ENCODE measurements at places on chromosomes 11 and 22.

DNA sequence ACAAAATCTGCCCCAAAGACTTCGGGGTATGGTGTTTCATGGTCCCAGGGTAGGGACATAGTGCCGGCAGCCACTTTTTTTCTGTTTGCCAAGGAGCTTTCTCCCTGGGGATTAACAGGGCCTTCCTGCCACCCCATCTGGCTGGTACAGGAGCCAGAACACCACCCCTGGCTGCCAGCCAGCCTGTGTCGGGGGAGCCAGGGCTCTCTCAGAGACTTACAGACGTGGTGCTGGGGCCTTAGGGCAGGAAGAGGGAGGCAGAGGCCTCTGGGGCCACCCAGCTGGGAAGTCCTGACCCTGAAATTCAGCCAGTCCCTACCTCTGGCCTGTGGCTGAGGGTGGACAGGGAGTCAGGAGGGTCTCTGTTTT lies 52.4 kb upstream of the CDON start:
- no peak for DNase-seq

DNA sequence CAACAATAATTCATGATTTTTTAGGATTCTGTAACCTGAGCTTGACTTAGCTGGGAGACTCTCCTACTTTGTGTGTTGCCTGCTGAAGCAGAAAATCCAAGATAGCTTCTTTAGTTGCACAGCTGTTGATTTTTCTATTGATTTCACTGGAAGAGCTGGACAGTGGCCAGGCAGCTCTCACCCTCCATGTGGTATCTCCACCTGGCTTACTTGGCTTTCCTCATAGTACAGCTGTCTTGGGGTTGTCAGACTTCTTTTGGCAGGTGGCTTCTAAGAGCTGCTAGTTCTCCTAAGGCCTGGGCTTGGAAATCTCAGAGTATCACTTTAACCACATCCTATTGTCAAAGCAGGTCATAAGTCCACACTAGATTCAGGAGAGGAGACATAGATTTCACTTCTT lies 130.8 kb upstream of the SPON1 start:
- no peak for DNase-seq

GRCh38 chr11:2328656-2329354 lies 27.0 kb downstream of the TSPAN32 start:
- no peak for DNase-seq

DNA sequence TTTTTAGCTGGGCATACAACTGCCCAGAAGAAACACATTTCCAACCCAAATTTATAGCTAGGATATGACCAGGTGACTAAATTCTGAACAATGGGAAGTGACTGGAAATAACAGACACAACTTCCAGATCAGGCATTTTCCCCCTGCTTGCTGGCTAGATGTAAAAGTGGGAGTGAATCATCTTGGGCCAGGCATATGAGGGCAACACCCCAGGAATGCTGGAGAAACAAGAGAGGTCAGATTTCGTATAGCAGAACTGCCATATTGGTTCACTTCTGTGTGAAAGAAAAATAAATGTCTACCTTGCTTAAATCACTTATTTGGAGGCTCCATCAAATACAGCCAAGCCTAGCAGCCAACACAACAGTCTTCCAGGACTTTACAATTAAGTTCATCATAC lies 7.4 kb downstream of the ATL3 start:
- DNase-seq: peak; percentile 88

GRCh38 chr11:830295-831117 lies 2.2 kb upstream of the CD151 start:
- peak; percentile 83 for DNase-seq

- no peak for DNase-seq
Measured at GRCh38 chr22:37063431-37064420, 12.2 kb downstream of the KCTD17 start.

GRCh38 chr11:72815110-72815618 lies 953 bp downstream of the ATG16L2 start:
- DNase-seq: peak; percentile 50

DNA sequence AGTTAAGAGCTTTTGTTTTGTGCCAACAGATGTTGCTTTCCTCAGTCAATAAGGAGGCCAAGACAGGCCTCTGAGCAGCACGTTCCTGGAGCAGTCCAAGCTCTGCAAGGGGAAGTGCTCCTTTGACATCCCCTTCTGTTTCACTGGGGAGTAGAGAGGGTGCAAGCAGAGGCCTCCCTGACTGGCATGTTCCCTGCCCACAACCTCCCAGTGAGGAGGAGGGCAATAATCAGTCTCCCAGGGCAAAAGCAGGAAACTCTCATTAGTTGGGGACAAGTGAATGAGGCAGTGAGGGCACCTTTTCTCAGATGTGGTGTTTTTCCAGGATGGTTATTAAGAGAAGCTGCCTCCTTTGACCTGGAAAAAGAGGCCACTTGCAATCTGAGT lies 79.5 kb upstream of the ZBED5 start:
- DNase-seq: no peak

DNA sequence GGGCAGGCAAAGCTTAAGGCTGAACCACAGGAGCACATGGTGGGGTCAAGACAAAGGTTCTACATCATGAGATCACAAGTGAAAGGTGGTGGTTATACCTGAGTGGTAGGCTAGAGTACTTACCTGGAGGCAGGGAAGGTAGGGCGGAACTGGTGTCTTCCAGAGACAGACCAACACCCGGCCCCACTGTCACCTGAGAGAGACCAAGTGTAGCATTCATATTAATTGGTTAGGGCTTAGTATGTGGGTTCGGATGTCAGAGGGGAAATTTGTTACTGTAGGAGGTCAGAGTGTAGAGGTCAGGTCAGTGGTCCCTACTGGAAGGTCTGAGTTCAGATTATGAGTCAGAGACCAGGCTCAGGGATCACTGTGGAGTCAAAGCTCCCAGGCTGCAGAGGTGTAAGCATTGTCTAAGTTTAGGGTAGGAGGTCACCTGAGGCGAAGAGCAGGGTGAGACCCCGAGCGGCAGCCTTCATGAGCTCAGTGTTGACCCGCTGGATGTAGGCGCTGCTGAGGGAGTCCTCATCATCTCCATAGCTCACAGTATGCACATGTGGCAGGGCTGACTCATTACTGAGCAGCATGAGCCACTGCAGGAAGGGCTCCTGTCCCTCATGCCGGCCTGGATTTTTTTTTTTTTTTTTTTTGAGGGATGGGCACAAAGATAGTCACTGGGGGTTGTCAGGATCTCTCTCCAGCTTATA lies 3.2 kb downstream of the TPP1 start:
- peak; percentile 85 for DNase-seq

DNA sequence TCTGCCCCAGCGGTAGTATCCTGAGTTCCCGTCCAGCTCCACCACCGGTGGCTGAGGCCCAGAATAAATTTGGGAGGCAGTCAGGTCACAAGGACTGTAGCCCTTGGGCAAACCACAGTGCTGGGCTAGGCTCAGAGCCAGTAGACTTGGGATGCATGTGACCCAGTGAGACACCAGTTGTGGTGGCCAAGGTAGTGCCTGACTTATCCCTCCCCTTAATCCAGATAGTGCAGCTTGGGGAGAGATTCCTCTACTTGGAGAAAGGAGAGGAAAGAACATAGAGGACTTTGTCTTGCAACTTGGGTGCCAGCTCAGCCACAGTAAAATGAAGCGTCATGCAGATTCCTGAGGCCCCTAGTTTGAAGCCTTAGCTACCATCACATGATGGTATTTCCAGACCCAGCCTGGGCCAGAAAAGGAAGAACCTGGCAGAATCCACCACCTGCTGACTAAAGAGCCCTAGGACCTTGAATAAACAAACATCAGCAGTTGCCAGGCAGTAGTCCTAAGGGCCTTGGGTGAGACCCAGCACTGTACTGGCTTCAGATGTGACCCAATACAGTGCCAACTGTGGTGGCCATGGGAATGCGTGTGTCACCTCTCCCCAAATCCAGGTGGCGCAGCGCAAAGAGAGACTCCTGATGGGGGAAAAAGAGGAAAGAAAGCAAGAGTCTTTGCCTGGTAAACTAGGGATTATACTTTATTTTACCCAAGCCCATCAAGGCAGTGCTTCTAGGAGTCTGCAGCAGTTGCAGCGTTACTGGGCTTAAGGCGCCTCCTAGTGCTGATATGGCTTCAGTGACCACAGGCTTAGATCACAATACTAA lies 17.0 kb upstream of the DDX10 start:
- peak; percentile 80 for DNase-seq

DNA sequence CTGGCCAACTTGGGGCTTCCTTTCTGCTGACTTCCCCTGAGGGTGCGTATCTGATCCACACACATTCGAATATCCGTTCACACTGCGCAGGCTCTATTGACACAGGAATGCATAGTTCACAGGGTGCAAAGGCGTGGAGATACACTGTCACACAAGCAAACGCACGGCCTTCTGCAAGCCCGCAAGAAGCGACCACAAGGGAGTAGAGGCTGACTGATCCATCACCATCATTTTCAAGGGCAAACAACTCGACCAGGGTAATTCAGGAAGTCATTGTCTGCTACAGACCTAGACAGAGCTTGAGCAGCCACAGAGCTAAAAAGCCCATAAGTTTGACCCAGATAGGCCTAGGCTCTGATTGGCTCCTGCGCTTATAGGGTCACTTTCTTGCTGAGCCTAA lies 392.3 kb downstream of the MN1 start:
- no peak for DNase-seq

GRCh38 chr11:135043434-135043833 lies 631.4 kb upstream of the B3GAT1 start:
- DNase-seq: no peak

DNA sequence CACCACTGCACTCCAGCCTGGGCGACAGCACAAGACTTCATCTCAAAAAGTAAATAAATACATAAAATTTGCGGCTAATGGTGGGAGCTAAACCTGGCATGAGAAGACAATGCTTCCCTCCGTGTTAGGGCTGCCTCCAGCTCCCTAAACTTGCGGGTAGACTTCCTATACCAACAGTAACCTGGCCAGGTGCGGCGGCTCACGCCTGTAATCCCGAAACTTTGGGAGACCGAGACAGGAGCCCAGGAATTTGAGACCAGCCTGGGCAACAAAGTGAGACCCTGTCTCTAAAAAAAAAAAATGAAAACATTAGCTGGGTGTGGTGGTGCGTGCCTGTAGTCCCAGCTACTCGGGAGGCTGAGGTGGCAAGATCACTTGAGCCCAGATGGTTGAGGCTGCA lies 25.3 kb downstream of the SLC25A18 start:
- DNase-seq: no peak
